Frontal cortex (tissue), 4 donors: ENCODE measurements at places on chromosomes 11 and 22.

DNA sequence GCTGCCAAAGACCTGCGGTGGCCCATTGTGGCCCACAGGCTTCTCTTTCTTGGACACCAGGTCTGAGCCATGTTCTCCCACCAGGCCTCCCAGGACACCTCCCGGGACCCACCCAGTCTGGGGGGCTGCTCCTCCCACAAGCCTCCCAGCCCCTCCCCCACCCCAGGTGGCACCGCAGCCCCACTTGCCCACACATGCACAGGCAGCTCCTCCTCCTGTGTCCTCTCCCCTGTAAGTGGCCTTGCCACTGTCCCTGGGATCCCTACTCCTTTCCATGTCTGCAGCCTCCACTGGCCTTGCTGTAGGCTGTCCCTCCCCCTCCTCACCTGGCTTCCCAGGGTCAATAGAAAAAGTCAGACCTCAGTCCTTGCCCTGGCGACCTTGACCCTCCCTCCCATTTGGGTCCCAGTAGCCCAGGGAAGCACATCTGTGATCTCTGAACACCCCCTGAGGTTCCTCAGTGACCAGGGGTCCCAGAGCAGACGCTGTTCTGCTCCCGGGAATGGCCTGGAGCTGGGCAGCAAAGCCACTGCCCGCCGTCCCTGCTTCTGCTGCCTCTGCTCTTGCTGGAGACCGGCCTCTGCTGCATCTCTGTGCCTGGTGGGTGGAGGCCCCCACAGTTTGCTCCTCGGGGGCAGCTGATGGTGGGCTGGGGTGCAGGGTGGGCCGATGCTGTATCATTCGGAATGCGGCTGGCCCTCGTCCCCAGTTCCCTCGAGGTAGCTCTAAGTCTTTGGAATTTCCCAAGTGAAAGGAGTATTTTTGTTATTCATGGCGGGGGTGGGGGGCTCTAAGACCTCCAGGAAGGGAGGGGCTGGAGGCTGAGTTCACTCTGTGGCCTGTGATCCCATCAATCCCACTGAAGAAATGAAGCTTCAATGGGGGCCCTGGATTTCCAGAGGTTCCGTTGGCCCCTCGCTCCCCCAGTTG lies 43.6 kb downstream of the ARHGAP8 start:
- no peak for DNase-seq

GRCh38 chr11:115691030-115691429 lies 186.8 kb upstream of the CADM1 start:
- no peak for DNase-seq

DNA sequence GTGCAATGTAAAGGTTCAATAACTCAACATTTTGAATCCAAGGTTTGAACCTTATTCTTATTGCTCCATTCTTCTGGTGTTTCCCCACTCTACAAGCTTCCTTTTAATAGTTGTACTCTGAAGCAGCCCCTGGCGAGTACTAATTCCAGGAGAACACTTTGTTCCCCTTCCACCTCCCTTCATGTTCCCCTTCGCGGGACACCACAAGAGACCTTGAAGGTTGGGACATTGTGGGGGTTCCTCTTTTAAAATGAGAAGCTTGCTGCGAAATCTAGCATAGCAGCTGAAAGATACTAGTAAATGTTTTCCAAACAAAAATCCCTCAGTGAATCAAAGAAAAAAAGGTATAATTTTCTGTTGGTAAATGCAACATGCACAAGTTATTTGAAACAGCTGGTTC lies 626.3 kb upstream of the LRRC4C start:
- no peak for DNase-seq

DNA sequence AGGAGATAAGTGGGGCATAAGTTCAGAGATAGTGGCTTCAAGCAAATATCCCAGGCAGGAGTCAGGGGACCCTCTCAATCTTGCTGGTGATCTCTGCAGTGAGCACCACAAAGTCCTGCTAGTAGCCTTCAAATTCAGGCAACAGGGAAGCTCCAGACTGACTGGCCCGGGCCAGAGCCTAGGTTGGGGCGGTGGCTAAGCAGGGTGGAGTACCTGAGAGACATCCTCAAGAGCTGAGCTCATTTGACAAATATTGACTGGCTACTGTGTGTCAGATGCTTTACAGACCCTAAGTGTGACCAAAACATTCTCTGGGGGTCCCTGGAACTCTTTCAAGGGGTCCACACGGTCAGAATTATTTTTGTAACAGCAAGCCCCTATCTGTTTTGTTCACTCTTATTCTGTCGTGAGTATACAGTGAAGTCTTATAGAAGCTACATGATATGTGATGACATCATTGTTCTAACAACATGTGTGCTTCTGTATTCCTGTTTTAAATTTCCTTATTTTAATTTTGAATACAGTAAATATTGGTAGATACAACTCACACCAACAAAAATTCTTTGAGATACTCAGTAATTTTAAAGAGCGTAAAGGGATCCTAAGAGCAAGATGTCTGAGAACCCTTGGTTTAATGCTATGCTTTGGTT lies 71.6 kb downstream of the APIP start:
- DNase-seq: no peak

DNA sequence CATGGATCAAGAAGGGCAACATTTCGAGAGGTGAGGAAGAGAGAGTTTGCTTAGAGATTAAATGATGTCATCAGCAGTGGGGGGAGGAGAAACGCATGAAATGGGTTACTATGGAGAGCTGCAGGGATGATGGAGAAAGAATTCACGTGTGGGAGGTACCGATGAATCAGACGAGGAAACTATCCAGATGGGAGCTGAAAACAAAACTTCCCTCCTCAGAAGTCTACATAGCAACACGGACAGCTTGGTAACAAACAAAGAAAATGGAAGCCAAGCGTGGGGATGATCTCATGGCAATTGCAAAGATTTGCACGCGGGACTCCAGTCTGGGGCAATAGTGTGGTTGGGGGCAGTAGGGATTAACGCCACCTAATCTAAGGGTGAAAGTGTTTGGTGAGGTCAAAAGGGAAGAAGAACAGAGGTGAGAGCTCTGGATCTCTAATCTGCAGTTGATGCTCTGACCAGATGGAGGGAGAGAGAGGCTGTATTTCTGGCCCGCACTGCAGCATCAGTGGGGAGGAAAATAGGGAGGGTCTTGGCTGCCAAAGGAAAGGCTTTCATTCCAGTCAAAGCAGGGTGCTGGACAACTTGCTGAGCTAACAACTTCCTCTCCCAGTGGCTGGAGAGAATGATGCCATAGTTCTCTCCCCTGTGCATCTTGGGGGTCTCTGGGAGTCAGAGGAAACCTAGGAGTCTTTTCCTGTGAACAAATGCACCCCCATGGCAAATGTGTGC lies 43.4 kb upstream of the CSNK2A3 start:
- DNase-seq: no peak

GRCh38 chr11:8735094-8735493 lies 52.5 kb downstream of the RPL27A start:
- DNase-seq: no peak

GRCh38 chr11:74519710-74520109 lies 26.2 kb upstream of the LIPT2 start:
- no peak for DNase-seq

DNA sequence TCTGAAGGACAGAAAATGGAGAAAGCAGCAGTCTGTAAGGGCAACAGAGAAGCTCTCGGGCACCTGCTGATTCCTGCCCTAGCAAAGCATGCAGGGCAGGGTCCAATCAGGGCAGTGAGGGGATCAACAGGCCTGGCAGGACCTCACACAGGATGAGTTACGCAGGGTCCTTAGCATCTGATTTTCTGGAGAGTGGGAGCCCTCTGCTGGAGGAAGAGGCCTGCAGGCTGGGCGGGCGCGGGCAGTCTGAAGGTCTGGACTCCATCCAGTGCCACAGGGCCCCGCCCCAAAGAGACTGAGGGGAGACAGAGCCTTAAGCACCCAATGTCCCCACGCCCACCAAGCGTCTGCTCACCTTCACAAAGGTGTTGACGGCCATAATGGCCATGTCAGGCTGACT lies 28.9 kb downstream of the AP1B1 start:
- no peak for DNase-seq

DNA sequence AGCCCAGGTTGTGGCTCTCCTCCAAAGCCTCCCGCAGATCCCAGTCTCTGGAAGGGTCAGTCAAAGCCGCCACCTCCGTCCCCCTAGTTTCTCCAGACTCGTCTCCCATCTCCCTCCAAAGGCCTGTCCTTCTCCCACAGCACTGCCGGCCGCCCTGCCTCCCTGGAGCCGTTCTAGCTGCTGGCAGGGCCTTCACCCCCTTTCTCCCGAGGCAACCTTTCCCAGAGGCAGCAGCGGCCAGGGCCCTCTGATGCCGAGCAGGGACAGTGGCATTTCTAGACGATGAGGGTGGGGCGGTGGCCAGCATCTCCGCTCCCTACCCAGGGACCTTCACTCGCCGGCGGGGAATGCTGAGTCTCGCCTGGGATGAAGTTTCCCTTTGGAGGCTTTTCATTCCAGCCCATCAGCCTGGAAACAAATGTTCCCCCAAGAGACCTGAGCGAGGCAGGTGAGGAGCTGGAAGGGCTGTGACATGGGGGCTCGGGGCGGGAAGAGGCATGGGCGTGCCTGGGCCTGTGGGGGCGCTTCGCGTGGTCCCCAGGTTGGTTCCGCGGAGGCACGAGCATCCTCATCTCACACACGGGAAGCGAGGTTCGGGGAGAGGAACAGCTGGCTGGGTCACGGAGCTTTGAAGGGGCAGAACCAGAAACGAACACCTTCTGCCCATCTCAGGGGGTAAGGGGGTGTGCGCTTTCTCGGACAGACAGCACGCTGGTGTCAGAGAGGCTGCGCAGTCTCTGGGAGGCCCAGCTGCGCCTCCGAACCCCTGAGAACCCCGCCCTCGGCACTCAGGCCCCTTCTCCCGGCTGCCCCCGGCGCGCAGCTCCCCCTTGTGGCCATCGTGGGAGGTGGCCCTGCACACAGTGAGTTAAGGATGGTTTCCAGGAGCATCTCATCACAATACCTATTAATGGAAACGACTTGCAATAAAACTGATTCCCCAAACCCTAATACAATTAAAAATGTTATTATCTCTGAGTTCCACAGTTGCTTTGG lies 18.1 kb upstream of the KLHL35 start:
- no peak for DNase-seq

GRCh38 chr11:8260202-8260966 lies 3.3 kb downstream of the LMO1 start:
- DNase-seq: no peak
